ENCODE measurements at places on chromosomes 11 and 22. TPM values are rescaled to one million over a fixed set of nuclear protein-coding genes. Genes with fewer than 3 reads are reported as not detected.

Gene IRAG1
- 3.7 TPM for total RNA-seq

Gene RFPL2
- 0.61 TPM for total RNA-seq

Gene CCDC117
- total RNA-seq: 22.1 TPM

Gene ARHGEF17
- total RNA-seq: 18.2 TPM

GRCh38 chr22:46537946-46538813 lies 760 bp upstream of the CELSR1 start:
- no peak for DNase-seq

Gene KCNJ11
- 7.5 TPM for total RNA-seq

GRCh38 chr11:16612566-16613261 lies 125.7 kb upstream of the C11orf58 start:
- no peak for DNase-seq

- DNase-seq: no peak
Observed at GRCh38 chr11:81874635-81875034, 859.0 kb downstream of the FAM181B start.

DNA sequence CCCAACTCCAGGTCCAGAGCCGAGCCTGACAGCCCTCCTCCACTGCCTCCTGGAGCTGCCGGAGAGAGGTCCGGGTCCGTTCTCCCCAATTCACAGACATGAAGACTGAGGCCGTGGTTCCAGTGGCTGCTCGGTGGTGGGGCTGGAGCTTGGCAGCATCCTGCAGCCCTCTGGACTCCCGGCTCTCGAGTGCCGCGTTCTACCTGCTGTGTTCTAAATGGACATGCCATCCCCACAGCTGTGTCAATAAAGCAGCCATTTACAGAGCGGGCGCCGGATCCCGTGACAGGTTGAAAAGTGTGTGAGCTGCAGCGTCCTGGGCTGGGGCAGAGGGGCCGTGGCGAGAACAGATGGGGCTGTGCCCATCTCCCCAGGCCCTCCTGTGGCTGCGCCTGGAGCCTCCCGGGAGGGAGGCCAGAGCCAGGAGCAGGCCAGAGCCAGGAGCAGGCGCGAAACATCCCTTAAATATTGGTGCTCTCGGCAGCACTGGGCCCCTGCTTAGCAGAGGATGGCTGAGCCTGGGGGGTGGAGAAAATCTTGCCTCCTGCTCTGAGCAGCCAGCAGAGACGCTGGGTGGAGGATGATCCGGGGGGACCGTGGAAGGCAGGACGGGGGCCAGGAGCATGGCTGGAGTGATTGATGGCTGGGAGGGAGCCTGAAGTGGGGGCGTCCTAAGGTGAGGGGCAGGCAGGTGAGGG lies 46.2 kb downstream of the FLRT1 start:
- no peak for DNase-seq

Gene TESMIN
- total RNA-seq: 24.8 TPM

DNA sequence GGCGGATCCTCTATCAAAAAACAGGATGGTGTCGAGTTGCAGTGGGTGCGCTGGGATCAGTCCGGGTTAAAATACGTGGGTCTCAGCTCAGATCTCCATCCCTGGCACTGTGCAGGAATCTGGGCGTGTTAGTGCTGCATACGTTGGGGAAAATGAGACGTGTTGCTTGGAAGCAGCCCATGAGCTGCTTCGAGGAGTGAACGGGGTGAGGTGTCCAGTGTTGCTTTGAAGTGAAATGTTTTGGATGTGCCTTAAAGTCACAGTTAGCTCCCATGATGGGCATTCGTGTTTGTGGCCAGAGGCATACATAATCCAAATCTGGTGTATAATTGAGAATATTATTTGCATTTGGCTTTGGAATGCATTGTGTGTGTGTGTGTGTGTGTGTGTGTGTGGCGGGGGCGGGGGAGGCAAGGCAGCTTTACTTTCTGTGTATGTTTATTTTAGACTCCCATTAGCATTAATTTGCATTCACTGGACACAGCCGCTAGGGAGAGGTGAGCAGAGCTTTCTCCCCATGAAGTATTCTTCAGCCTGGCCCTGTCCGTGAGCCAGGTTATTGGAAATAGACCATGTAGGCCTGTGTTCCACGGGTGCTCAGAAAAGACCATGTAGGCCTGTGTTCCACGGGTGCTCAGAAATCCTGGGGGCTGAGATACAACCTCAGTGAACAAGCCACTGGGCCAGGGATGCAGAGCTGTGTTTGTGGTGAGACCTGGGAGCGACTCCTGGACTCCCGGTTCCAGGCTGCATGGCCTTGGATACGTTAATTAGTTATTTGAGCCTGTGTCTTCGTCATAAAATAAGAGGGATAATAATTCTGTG lies 134.6 kb downstream of the ST3GAL4 start:
- no peak for DNase-seq

GRCh38 chr22:18078329-18079041 lies 695 bp downstream of the PEX26 start:
- no peak for DNase-seq

Gene IGLL1
- not detected for total RNA-seq
